GM20000 (cell line): ENCODE measurements at places on chromosomes 1 and 21.

GRCh38 chr21:35232545-35233176 is 183.6 kb upstream of the RUNX1 start:
- DNase-seq = no peak

DNA sequence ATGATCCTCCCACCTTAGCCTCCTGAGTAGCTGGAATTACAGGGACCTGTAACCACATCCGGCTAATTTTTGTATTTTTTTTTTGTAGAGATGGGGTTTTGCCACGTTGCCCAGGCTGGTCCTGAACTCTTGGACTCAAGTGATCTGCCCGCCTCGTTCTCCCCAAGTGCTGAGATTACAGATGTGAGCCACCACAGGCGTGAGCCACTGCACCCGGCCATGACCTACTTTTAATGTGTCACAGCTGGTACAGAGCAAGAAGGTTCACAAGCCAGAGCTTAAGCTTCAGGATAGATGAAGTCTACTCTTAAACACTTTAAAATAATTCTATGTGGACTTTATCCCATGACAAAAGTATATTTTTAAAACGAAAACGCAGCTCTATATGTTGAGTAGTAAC is 23.6 kb downstream of the ACBD3 start:
- DNase-seq = no peak

DNA sequence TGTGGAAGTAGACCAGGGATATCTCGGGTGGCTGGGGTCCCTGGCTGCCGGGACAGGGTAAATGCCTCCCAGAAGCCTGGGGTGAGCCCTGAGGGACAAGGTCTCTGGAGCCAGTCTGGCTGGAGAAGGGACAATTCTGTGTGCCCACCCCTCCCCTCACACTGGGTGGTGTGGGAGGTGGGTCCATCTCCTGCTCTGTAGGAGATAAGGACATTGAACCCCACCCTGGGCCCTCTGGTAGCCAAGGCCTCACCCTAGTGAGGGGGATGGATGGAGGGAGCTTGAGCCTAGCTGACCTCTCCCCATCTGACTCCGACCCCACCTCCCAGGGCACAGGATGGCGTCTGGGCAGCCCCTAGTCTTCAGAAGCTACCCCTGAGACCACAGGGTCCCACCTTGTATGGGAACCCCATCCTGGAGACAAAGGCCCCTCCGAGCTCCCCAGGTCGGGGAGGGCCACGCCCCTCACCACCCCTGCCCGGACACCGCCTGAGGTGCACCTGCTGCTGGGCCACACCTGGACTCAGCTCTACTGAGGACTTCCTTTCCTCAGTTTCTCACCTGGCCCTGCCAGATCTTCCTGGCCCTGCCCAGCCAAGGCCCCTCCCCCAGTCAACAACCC is 4.3 kb downstream of the AGRN start:
- no peak for DNase-seq

DNA sequence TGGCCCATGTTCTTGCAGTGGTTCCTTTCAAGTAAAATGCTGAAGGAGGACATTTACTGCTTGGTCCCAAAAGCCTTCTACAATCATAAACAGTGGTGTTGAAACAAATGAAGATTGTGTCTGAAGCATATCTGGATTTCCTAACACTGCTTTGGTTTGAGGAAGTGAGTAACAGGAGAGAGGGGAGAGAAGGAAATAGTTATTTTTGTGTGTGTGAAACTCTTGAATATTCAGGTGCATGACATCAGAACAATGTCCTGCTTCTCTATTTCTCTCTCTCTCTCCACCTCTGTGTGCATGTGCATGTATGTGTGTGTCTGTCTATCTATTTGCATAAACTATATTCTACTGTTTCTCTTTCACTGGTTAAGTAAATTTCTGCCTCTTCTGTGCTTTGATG is 61.4 kb upstream of the TNFSF18 start:
- peak; percentile 19 for DNase-seq
